ENCODE measurements at places on chromosomes 4 and X.

GRCh38 chrX:120224388-120224787, 26.2 kb upstream of the ZBTB33 start:
- no peak for DNase-seq

DNA sequence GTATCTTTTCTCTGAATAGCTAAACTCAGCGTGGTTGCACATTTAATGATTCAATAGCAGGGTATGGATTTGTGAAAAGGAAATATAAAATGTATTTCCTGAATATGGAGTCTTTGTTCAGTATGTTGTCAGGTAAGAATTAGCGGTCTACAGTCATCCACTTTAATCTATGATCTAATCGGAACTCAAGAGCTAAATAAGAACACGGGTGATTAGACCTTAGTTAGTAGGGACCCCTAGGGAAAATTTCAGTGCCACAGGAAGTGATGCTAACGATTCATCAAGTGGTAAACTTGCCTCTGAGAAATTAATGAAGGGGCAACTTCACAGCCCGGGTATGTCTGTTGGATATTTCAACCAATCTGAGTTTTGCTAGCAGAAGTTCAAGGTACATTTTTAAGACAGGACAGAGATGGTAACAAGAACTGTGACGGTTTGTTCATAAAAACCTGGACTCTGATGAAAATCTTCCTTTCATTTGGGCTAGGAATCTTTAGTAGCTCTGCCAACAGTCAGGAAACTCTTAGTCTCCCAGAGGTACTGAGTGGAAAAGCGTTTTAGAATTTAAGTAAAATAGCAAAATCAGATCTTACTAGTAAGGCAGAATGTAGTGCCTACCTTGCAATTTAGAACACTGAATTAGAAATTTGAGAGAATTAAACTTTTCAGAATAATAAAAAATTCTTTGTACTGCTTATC, 47.1 kb downstream of the PCDH7 start:
- no peak for DNase-seq

GRCh38 chr4:64158648-64159326, 250.5 kb downstream of the TECRL start:
- DNase-seq = peak; percentile 23

- DNase-seq = no peak
These were observed 3.3 kb downstream of the SLC25A6 start for GRCh38 chrX:1388651-1389050.

GRCh38 chr4:127113844-127114362, 518.9 kb upstream of the INTU start:
- no peak for DNase-seq

- peak; percentile 26 for DNase-seq
These were observed 34.7 kb downstream of the FRMPD3 start for GRCh38 chrX:107484002-107484726.

DNA sequence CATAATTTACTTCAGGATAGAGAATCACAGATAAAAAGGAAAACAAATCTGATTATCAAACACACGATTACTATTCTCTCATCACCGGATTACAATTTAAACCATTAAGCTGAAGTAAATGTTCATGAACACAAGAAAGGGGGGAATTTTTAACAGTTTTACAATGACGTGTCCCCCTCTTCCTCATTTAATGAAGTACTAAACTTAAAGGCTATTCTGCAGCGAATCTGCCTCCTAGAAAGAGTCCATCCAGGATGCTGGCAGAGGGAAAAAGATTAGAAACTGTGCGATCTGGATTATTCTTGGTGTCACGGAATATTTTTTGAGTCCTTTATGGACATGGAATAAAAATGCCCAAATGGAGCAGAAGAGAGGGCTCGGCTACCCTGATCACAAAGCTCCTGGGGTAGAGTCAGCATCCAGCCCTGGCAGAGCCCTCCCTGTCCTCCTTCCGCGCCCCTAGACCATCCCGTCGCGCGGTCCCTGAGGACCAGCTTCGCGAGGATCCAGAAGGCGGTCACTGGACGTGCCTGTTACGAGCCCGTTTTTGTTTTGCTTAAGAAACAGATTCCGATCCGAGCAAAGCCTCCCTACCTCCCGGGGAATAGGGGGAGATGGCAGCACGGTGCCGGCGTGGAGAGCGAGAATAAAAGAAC, 1.2 kb downstream of the ELF2 start:
- DNase-seq = no peak

DNA sequence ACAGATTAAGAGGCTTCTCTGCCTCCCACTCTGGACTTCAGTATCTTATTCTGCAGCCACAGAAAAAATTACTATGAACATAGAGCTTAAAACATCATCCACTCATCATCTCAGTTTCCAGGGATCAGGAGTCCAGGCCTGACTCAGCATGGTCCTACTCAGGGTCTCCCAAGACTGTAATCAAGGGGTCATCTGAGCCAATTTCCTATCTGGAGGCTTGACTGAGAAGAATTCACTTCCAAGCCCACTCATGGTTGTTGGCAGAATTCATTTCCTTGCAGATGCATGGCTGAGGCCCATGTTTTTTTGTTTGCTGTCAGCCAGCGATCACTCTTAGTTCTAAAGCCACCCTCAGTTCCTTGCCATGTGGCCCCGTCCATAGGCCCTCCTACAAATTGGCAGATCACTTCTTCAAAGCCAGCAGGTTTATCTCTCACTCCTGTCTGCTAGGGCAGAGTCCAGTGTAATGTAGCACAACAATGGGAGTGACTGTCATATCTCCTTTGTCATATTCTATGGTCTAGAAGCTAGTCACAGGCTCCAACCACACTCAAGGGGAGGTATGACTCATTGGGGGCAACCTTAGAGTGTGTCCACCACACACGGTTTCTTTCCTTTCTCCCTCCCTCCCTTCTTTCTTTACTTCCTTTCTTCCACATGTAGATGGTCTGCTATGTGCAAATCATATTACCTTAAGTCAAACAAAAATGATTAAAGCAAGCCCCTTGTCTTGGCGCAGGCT, 251.6 kb downstream of the QDPR start:
- DNase-seq = no peak

DNA sequence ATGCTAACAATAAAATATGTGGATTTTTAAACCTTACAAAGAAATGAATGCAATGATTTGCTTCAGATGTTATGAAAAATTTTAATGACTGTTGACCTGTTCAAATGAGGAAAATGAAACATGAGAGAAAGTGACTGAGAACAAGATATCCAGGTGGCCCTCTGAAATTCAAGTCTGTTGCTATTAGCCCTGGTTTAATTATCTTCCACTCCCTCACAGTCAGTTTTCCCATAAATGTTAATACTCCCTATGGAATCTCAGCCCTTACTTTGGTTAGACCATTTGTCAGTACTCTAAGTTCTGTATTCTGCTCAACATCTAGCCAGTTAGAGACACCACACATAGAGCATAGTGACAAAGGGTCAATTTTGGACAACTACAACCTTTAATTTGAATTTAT, 327.8 kb downstream of the PDGFC start:
- no peak for DNase-seq

DNA sequence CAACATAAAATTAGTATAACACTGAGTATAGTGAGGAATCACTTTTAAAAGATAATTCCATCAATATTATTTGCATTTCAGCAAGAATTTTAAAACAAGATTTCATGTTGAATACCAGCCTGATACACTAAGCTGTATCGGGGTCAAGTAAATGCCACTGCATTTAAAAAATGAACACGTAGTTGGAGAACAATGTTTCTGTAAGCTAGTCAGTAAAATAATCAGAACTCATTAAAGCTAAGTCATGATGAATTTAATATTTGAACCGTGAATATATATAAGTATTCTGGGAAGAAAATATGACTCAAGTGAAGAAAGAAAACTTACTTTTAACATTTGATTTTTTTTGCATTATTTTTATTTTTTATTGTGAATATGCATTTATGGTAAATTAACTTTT, 611.0 kb upstream of the PABPC4L start:
- DNase-seq = no peak

- DNase-seq = no peak
These were observed 76.2 kb upstream of the S100G start for GRCh38 chrX:16573781-16574180.

DNA sequence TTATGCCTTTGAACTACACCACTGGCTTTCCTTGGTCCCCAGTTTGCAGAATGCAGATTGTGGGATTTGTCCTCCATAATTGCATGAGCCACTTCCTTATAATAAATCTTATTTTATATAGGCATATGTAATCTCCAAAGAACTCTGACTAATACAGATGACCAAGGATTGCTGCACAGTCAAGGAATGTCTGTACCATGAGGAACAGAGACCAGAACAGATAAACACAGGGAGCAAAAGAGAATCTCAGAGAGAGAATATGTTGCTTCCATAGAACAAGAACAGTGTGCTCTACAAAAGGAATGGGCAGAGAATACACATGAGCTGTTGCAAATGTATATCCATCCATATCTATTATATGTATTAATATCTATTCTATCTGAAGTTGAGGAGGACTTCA, 111.1 kb downstream of the ADRA2C start:
- DNase-seq = no peak

- no peak for DNase-seq
These were observed 49.1 kb downstream of the SH3RF1 start for GRCh38 chr4:169221662-169222061.

GRCh38 chr4:102869569-102870197, 891 bp downstream of the CISD2 start:
- DNase-seq = no peak

DNA sequence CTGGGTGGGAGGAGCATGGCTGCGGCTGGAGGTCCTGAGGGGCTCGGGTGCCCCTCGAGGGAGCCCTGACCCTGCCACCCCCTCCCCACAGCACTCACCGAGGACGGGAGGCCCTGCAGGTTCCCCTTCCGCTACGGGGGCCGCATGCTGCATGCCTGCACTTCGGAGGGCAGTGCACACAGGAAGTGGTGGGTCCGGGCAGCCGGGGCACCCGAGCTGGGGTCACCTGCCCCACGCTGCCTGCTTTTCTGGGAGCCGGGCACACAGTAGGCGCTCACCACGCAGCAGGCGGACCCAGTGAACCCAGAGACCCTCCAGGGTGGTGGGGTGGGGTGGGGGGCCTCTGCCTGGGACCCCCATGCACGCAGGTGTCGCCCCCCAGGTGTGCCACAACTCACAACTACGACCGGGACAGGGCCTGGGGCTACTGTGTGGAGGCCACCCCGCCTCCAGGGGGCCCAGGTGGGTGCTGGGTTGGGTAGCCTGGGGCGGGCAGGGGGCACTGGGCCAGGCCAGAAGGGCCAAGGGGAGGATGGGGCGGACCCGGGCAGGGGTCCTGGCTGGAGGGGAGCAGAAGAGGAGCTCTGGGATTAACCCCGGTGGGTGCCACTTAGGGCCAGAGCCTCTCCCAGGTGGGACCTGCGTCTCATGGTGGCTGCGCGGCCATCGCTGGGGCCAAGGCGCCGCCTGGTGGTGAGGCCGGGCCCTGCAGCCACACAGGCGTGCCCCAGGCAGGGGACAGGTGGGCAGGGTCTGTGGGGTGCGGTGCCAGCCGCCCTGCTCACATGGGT, 1.4 kb downstream of the HGFAC start:
- no peak for DNase-seq

Measured in NCI-H1105 (cell line).